Stimulated activated CD4-positive, alpha-beta T cell treated with anti-CD3 and anti-CD28 coated beads, Interleukin-1b, Interleukin-23, amount 100 ng/mL, for 4 hours (primary cell): ENCODE measurements at places on chromosomes 2 and 18.

GRCh38 chr2:17520761-17521160 is 2.5 kb upstream of the RAD51AP2 start:
- DNase-seq: no peak

DNA sequence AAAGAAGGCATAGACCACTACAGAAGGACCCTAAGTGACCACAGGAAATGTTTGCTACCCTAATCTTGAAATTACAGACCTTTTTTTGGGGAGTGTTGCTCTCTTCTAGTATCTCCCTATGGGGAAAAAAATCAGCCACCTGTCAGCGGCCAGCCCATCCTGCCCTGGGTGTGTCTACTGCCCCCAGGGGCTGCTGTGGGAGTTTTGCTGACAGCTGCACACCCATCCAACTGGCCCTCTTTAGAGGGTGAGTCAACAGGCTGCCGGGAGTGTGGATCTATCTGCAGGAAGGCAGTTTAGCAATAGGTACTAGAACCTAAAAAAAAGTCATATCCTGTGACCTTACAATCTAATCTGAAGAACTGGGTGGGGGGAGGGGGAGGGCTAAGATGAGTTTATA is 796 bp upstream of the DYSF start:
- no peak for DNase-seq

DNA sequence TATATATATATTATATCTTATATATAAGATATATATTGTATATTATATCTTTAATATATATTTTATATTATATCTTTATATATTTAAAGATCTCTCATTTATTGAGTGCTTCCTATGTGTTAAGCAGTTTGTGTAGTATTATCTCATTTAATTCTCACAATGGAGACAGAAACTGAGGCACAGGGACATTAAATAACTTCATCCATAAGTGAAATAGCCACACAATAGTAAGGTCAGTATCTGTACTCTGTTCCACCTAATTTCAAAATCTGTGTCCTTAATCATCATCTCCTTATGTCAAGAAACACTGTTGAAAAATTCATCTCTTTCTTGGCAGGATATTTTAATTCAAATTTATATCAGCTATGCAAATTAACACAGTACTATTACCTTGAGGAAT is 52.8 kb upstream of the CD302 start:
- no peak for DNase-seq

DNA sequence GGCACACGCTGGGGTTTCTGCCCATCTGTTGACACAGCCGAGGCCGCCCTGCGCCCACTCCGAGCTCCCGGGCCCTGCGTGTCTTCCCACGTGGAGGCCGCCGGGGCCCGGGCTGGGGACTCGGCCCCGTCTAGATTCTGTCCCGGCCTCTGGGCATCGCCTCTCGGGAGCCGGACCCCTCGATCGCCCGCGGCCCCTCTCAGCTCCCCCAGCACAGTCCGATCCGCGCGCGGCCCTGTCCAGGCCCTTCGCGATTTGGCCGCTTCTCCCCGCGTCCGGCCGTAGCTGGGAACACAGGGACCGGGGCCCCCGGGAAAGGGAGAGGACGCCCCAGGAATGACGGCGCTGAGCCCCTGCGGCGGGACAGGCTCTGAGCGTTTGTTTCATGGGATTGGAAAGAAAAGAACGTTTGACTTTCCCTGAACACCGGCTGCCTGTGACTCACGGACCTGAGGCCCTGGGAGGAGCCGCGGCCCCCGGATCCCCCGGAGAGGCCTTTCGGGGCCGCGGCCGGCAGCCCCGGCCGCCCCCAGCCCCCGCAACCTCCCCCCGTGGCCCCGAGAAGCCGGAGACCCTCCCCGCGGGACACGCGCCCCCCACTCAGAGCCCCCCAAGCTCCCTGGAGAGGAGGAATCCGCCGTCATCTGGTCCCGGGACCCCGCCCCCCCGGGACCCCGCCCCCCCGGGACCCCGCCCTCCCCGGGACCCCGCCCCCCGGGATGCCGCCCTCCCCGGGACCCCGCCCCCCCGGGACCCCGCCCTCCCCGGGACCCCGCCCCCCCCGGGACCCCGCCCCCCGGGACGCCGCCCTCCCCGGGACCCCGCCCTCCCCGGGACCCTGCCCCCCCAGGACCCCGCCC is 62.7 kb upstream of the CTDP1 start:
- no peak for DNase-seq

GRCh38 chr2:120574620-120575019 is 161.0 kb upstream of the GLI2 start:
- no peak for DNase-seq

DNA sequence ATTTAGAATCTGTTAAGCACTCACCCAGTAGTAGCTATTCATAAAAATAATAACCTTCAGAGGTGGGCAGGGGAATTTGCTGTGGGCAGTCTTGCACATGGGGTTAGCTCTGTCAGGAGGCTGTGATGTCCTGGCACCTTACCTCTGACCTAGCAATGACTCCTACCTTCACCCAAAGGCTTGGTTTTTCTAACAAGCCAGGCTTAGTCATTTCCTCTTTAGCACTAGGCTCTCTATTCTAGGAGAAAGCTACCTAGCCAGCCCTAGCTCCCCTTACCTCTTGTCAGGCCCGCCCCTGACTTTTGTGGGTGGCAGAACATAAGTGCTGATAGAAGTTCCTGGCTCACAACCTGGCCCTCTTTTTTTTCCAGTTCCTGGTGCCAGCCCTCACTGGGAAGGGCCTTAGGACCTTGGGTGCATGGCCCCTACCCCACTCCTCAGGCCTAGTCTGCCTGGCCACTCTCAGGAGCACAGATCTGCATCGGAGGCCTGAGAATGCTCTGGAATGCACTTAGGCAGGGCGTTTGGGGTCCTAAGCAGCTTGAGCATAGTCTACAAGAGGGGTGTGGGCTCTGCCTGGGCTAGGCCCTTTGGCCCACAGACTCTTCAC is 17.7 kb downstream of the CPLX4 start:
- DNase-seq: no peak

DNA sequence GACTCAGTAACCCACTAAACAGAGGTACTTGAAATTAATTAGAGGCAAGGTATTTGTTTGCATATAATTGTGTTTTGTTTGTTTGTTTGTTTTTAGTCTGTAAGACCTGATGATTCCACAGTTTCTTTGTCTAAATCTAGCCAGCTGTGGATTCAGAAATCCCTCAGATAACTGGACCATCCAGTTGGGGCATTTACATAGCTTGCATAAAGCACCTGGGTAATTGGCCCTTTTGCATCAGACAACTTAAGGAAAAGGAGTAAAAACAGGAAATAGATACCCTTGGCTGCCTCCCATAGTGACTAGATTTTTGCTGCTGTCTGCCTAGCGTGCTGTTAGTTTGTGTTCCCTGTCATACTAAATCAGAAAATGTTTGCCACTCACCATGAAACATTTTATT is 46.6 kb upstream of the XIRP2 start:
- DNase-seq: no peak

DNA sequence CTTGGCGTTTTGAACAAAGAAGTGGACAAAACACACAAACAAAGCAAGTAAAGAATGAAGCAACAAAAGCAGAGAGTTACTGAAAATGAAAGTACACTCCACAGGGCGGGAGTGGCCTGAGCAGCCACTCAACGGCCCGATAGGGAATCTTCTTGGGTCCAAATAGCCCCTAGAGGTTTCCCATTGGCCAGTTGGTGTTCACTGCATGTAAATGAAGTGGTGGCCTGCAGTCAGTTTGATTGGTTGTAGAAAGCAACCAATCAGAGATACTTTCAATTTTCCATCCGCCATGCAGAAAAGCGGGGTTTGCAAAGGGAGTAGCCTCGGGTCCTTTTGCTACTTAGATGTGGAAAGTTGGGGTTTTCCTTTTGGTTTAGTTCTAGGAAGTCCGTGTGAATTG is 31.6 kb downstream of the CYBRD1 start:
- DNase-seq: no peak

DNA sequence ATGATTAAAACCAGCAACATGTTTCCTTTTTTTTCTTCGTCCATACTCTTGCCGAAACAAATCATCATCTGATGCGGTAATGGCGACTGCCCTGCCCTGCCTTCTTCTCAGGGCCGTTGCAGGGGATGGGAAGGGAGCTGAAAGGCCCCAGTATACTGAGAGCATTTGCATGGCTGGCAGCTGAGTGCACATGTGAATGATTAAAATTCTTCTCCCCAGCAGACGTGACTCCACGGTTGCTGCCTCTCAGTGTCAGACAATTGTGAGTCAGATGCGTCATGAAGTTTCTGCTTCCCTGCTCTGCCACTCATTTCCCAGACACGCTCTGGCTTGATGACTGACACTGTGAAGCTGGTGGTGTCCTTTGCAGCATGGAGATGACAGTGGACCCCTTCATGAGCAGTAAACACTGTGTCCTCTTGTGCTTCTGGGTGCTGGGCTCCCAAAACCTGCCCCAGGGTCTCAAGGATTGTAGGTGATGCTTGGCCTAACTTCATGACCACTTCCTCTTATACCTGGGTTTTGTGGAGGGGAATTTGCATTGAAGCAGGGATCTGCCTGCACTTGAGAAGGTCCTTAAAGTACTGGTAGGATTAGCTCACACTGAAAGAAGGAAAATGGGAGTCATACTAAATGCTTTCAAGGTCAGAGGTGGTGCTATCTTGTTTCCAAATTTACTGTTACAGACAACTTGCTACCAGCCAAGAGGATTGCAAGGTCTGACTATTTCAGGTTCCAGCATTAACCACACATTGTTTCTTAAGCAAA is 222.5 kb upstream of the COPS8 start:
- no peak for DNase-seq

DNA sequence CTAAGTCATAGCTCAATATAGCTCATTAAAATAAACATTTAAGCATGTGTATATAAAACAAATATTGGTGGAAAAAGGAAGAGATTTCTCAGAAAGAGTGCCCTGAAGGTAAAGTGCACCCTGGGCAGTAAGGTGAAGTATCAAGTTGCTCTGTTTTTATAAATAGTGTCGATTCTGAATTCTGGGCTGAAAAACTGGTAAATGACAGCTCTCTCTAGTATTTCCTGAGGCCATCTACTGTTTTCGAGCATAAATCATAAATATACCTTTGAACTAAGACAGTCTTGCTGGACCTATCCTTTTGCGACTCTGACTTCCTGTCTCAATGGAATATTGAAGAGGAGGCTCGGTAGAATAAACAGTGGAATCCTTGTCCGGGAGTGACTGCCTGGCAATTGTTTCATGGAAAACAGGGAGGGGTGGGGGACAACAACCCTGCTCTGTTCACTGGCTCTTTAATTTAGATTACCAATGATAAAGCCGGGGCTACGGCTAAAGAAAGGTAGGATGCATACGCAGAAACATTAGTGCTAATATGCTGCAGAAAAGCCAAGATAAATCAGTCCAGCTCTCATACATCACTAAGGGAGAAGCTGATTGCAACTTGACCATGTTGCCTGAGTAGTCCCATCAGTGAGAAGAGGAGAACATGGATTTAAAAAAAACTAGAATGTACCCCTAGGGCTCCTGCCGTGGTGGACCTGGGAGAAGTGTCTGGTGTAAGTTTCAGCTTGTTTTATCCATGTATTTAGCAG is 124.1 kb downstream of the RAPGEF4 start:
- DNase-seq: no peak

GRCh38 chr18:79136742-79137141 is 67.5 kb downstream of the ATP9B start:
- DNase-seq: no peak
